Liver (tissue), 10 donors: ENCODE measurements at places on chromosomes 5 and 9. TPM values are rescaled to one million over a fixed set of nuclear protein-coding genes. Genes with fewer than 3 reads are reported as not detected.

Gene FOXD1
- total RNA-seq, result not detected

Gene RNF180
- 13.7 TPM for total RNA-seq

Gene GNG10
- total RNA-seq, result 15.9 TPM

Gene PCDHA1
- total RNA-seq, result not detected

Gene RPL35
- 623 TPM for total RNA-seq

Gene NR5A1
- total RNA-seq, result not detected

Gene PPP2R2B
- 0.50 TPM for total RNA-seq
